Natural killer cell treated with Interleukin-12 subunit alpha and Interleukin-12 subunit beta and Interleukin-15 and Interleukin-18, amount 100 ng/mL, for 72 hours (primary cell): ENCODE measurements at places on chromosomes 11 and 22. TPM values are rescaled to one million over a fixed set of nuclear protein-coding genes. Genes with fewer than 3 reads are reported as not detected.

FGF19 gene
- not detected for total RNA-seq

OSBP gene
- 40.5 TPM for total RNA-seq

JAML gene
- 1.4 TPM for total RNA-seq

CCDC87 gene
- not detected for total RNA-seq

TBX10 gene
- not detected for total RNA-seq

GRCh38 chr11:113481672-113482071 lies 6.5 kb upstream of the DRD2 start:
- no peak for DNase-seq

GRCh38 chr11:38038777-38039176 lies 1440.7 kb upstream of the RAG2 start:
- no peak for DNase-seq

DNA sequence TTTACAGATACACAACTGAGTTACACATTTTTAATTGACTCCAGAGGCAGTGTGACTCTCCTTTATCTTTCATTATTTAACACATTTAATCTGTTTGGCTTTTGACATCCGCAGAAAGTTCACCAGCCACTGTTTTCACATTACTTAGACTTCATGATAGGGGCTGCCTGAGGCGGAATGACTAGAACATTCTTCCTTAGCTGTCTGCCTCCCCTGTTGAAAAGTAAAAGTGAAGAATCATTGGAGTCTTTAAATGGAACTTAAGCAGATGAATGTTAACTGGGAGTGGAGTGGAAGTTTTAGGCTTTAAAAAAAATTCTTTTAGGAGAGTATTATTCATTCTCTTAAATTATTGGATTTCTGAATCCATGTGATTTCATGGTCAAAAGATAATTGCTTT lies 229.2 kb upstream of the MTNR1B start:
- no peak for DNase-seq

DNA sequence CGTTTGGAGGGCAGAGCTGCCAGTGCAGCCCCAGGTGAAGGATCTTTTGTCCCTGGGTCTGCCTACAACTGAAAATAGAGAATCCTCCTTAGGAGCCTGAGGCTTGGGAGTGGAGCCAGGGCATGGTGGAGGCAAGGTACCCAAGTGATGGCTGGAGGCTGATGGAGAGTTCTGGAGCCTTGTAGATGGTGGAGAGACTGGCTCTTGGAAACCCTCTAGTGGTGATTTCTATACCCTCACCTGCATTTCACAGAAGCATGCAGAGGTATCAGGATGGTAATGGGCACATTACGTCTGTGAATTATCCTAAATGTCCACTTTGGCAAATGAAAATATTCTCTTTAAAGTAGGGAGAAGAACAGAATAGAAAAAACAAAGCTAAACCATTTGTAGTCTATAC lies 44.4 kb downstream of the INSC start:
- DNase-seq = no peak

GRCh38 chr22:23521441-23522113 lies 58.5 kb downstream of the IGLL1 start:
- DNase-seq = peak; percentile 92

DNA sequence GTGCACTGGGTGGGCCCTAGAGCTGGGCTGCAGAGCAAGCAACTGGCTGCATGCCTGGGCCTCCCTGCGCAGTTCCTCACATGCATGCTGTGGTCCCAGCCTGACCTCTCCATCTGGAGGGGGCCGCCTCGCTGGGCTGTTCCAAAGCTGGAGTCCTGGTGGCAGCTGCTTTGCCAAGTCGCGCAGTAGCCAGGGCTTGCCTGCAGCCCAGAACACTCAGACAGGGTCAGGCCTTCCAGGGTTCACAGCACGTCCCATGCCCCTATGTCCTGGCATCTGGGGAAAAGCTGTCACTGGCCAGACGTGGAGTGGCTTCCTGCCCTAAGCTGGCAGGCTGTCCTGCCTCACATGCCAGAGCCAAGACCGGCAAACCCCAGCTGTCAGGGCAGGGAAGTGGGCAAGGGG lies 16.5 kb upstream of the CDC42EP2 start:
- no peak for DNase-seq

DNA sequence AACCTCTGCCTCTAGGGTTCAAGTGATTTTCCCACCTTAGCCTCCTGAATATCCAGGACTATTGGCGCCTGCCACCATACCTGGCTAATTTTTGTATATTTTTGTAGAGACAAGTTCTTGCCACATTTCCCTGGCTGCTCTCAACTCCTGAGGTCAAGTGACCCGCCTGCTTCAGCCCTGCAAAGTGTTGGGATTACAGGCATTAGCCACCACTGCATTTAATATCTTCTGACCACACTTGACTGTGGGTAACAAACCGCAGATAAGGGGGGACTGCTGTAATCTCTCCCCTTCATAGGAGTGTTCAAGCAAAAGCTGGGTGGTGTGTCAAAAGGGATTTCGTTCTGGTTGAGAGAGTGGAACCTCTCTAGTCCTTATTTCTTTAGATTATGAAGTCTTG lies 53.4 kb downstream of the GRAMD1B start:
- no peak for DNase-seq
